ENCODE measurements at places on chromosomes 6 and 20.

- DNase-seq, result no peak
These were observed 27.7 kb downstream of the ZBP1 start for GRCh38 chr20:57592263-57593092.

DNA sequence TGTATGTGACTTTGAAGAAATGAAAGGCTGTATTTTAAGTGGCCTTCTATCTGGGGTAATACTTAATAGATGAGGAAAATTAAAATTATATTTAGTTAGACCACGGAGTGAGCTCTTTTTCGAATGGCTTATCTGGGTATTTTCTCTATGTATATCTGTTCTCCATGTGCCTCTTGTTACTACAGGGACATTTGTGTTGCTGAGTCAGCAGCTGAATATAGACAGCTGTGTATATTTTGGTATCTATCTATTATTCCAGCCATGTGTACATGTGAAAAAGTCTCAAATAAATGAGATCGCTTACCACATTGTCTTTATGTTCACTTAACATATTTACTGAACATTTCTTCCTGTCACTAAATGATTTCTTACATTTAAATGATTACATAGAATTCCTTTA lies 57.2 kb downstream of the TMEM200A start:
- no peak for DNase-seq

DNA sequence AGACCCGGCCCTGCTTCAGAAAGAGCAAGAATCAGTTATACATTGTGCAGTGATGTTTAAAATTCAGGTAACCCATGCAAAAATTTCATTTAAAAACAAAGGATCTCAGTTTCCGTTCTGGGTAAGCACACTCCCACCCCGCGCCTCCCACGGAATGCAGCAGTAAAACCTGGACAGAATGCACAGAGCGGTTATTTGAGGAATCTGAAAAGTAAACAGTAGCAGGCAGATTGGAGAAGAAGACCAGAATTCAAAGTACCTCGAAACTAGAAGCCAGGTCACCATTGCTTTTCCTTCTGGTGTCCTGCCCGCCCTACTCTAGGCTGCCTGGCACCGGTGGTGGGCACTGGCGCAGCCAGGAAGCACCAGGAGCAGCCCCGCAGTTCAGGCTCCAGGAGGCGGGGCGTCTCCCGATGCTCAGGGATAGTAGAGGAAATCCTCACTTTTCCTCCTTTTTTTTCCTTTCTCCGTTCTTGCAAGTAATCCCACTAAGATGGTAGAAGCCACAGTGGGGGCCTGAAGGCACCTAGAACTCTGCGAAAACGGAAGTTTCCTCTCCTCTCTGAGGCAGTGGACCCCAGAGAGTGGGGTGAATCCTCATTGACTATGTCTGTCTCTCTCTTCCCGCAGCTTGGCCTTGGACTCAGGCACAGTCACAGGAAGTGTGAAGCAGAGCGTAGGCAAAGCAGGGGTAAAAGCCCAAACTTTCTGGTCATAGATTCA lies 28.3 kb downstream of the METTL24 start:
- DNase-seq, result no peak

DNA sequence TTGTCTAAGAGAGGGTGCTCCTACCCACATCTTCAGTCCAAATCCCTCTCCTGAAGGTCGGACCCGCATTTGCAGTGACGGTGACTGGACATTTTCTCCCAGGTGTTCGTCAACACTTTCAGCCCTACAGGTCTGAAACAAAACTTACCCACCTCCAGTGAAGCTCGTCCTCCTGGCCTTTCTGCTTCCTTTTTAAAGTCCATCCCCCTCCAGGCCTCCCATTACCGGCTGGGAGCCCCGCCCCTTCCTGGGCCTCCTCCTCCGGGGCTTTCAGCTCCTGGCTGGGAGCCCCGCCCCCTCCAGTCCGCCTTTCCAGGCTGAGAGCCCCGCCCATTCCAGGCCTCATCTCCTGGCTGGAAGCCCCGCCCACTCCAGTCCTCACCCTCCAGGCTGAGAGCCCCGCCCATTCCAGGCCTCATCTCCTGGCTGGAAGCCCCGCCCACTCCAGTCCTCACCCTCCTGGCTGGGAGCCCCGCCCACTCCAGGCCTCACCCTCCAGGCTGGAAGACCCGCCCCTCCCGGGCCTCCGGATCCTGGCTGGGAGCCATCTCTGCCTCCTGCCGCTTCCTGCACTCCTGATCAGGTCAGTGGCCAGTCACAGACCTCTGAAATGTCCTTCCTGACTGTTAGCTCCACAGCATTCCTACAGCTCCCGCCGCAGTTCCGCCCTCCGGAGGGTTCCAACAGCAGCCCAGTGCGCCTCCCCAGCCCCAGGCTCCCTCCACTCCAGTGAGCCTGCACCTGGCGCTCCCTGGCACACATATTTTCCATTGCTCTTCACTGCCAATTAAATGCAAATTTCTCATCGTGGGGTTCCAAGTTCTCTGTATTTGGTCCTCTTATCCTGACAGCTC lies 98.5 kb downstream of the LY86 start:
- DNase-seq, result no peak

DNA sequence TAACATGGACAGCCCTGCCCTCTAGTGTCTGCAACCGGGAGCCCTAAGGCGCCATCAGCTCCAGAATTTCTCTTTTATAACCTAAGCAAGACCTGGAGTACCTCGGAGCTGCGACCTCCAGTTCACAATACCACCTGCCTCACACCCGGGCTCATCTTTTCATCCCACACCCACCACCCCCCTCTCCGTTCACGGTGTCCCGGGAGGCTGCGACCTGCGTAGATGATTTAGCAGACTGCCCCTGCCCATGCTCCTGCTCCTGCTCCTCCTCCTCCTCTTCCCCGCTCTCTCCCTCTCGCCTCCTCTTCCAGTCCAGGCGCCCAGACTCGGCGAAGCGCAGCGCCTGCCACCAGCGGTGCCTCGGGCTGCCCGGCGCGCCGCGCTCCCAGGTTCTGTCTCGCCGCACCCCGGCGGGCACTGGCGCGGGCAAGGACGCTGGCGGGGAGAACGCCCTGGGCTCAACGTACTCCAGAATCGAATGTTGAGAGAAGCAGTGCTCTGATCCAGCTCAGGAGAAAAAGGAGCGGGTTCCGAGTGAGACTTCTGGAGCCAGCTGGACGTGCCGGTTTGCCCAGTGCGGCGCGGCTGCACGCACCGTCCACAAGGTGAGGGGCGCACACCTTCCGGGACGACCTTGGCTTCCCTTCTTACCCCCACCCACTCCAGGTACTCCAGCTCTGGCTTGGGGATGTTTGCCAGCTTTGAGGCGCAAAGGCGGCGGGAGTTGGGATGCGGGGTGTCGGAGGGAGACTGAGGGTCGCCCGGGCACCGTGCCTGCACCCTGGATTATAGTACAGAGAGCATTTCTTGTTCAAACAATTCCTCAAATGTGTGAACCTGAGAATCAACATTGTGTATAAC lies at the start of gene HTR1E:
TSS of gene HTR1E (plus strand) at position 310 of the 861 bp plus-strand sequence. CDS start 77,807 bp downstream, outside the sequence.
- no peak for DNase-seq

GRCh38 chr20:48197066-48197465 lies 411.8 kb upstream of the SULF2 start:
- no peak for DNase-seq

DNA sequence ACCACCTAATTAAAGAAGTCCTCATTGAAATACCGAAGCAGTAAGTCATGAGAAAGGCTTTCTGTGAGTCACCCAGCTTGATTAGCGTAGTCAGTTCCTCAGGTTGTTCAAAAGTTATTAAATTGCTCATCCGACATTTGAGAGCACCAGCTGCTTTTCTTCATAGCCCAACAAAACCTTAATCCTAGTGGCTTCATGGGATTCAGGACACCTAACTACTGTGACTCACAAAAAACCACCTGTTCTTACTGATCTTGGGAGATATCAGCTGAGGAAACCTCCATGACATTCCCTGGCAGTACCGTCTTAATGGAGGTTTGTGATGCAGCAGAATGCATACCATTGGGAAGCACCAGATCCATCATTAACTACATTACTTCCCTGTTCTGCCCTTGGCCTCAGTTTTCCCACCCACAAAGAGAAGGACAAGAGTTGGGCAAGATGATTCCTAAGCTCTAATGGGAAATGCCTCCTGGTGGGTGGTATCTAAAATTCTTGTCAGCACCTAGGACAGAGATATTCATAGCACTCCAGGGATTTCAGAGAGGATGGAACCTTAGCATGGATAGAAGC lies 103.8 kb downstream of the KHDC1L start:
- DNase-seq, result no peak
